Stimulated activated naive CD8-positive, alpha-beta T cell treated with anti-CD3 and anti-CD28 coated beads, Interleukin-15, amount 100 ng/mL, for 72 hours (primary cell): ENCODE measurements at places on chromosomes 12 and 14.
A peak's percentile ranks its signal among the peaks of the same experiment; 100 is the strongest.

GRCh38 chr12:118635276-118635675, 258.9 kb downstream of the SUDS3 start:
- DNase-seq, result no peak

- DNase-seq, result no peak
Observed at GRCh38 chr12:45852508-45852907, 123.0 kb downstream of the ARID2 start.

GRCh38 chr14:101072945-101073597, 169.5 kb upstream of the RTL1 start:
- no peak for DNase-seq

- no peak for DNase-seq
Observed at GRCh38 chr14:52563120-52563519, 10.5 kb downstream of the GPR137C start.

- DNase-seq, result no peak
Observed at GRCh38 chr14:70152704-70153103, 36.0 kb downstream of the SLC8A3 start.

GRCh38 chr12:5203274-5203673, 159.6 kb downstream of the KCNA5 start:
- DNase-seq, result no peak

DNA sequence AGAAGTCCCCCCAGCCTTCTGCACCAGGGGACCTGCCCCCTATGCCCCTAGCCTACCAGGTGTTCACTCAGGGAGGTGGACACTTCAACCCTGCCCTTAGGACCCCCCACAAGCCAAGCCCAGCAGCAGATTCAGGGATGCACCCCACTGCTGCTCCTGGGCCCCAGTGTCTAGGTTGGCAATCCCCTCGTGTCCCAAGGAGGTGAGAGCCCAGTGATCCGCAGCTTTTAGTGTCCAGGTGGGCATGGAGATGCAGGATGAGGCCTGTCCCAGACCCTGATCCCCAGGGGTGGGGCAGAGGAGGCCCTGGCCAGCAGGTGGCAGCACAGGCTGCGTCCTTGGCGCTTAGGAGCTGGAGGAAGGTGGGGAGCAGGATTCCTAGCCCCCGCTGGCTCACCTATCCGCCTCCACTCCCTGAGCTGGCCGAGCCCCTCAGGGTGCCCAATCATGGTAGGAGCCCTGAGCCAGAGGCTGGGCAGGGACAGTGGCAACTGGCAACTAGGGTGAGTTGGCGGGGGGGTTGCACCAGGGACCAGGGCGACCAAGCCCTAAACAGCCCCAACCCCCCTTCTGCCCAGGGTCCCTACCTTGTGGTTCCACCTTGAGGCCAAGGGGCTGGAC, 4.1 kb downstream of the CKB start:
- peak; percentile 55 for DNase-seq

- DNase-seq, result no peak
Observed at GRCh38 chr12:40645361-40645760, 46.9 kb upstream of the CNTN1 start.

DNA sequence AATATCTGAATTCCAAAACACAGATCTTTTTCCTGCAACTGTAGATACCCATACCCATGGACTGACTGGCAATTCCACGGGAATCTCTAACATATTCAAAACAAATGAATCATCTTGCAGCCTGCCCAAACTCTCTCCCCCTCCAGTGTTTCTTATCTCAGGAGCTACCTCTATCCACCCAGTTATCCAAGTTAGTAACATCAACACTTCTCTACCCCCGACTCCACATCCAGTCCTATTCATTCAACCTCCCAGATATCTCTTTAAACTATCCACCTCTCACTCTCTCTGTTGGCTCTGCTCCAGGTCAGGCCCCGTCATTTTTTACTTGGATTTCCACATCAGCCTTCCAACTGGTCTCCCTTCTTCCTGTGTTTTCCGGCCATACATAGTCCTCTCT, 6.7 kb upstream of the KCNH5 start:
- DNase-seq, result no peak

DNA sequence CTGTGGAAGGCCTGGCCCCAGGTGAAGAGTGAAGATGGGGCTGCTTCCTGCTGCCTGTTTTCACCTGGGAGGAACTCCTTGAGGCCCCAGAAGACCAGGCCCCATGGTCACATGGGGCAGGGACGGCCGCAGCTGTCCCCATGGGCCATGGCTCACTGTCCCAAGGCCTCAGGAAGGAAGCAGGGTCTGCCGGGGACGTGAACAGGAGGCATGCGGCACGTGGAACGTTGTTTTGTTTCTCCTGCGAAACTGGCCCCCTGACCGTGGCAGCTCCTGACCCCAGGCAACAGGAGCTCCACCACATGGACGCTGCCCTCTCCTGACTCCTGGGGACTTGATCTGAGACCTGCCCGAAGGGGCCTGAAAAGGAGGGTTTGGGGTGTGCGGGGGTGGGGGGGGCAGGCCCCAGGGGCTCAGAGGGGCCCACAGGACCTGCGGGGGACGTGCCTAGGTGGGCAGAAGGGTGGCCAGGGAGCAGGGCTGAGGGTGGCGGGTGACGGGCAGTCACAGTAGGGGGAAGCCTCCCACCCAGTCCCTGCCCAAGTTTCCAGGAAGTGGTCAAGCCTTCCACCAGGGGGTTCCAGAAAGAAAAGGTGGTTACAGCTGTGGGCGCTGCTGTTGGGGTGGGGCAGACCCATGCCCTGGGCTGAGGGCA, 41.4 kb downstream of the LRCOL1 start:
- no peak for DNase-seq

- DNase-seq, result no peak
Observed at GRCh38 chr12:52191841-52192791, at the start of gene KRT80. TSS of gene KRT80 (minus strand) at chr12:52192014. CDS start at chr12:52191902, 112 bp downstream.

GRCh38 chr14:64844272-64844671, 35.4 kb downstream of the SPTB start:
- DNase-seq, result no peak

DNA sequence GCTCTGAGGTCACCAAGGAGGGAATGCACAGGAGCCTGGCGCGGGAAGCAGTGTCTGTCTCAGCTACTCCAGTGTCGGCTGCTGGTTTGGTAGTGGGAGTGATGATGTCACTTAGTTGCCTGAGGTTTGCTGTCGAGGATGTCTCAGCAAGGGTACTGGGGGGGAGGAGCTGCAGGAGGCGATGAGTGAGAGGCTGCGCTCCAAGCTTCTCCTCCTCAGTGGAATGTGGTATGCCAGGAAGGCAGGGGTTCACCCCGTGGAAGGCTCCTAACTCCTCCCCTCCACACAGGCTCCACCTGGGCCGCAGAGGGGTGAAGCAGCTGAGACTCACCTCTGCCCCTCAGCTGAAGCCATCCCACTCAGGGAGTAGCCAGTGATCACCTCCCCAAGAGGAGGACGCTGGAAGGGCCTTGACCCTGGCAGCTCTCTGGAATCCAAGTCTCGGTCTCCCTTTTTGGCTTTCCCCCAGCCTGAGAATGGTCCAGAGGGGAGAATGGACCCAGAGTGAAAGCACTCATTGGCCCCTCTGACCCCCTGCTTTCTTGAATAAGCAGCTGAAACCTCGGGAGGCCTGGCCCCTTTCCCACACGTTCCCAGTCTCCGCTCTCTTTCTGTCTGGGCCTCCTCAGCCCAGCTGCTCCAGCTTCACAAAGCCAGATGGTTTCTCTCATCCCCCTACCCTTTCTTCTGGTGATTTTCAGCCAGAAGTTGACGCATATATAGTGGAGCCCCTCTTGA, 178.9 kb upstream of the FKBP4 start:
- DNase-seq, result no peak

DNA sequence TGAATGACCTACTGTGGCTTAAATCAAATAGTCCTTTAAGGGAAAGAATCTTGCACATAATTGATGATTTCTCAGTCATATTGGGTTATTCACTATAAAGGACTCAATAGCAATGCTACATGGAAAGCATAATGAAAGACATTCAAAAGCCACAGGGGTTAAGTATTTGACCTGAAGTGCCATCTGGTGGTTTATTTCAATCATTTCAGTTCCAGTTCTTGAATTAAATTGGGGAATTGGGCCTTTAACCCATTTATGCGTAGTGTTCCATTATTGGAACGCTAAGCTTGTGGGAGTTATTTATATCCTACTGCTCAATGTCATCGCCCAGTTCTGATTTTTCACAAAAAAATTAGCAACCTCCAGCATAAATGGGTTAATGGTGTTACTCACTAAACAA, 41.3 kb upstream of the C12orf71 start:
- no peak for DNase-seq

- no peak for DNase-seq
Observed at GRCh38 chr12:51471111-51471864, 46.7 kb downstream of the SLC4A8 start.

- DNase-seq, result no peak
Observed at GRCh38 chr12:84043355-84043754, 869.2 kb downstream of the SLC6A15 start.

DNA sequence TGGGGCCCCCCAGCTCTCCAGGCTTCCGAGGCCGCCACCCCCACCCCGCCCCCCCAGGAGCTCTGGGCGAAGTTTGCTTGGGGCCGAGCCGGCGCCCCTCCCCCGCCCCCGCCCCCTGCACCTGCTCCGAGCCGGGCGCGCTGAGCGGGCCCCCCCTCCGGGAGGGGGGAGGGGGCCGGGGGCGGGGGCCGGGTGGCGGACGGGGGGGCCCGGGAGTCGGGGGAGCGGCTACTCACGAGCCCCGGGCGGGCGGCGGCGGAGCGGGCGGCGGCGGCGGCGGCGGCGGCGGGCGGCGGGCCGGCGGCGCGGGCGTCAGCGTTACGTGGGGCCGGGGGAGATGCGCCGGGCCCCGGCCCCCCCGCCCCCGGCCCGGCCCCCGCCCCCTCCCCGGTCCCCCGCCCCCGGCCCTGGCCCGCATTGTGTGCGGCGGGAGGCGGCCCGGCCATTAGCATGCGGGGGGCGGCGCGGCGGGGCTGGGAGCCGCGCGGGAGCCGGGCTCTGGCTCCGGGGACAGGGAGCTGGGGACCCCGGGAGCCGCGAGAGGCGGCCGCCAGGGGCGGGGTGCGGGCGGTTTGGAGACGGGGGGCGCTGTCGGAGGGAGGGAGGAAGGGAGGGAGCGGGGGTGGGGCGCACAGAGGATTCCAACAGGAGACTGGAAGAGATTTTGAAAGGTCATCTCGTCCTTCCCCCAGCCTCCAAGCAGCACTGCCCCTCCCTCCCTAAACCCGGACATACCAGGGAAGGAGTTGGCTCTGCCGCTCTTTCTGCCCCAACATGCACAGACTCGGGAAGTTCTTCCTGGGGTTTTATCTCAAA, at the start of gene ZNF219:
Gene ZNF219, minus strand, starts transcription at position 580 of the 816 bp plus-strand sequence. CDS start 5,064 bp downstream, outside the sequence.
- no peak for DNase-seq

GRCh38 chr14:50489851-50490250, 42.5 kb downstream of the MAP4K5 start:
- DNase-seq, result no peak

DNA sequence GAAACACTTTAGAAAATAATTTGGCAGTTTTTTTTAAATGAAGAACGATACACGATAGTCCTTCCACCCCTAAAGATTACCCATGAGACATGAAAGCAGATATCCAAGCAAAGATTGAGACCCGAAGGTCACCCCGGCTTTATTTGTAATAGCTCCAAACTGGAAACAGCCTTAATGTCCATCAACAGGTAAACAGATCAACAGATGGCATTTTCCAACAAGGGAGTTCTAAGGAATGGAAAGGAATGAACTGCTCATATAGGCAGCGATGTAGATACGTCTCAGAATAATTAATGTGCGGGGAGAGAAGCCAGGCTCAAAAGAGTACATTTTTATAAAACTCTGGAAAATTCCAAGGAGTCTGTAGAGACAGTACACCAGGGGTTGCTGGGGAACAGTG, 23.7 kb upstream of the MEG3 start:
- DNase-seq, result no peak

GRCh38 chr12:94898388-94898787, 105.1 kb downstream of the NDUFA12 start:
- DNase-seq, result no peak

DNA sequence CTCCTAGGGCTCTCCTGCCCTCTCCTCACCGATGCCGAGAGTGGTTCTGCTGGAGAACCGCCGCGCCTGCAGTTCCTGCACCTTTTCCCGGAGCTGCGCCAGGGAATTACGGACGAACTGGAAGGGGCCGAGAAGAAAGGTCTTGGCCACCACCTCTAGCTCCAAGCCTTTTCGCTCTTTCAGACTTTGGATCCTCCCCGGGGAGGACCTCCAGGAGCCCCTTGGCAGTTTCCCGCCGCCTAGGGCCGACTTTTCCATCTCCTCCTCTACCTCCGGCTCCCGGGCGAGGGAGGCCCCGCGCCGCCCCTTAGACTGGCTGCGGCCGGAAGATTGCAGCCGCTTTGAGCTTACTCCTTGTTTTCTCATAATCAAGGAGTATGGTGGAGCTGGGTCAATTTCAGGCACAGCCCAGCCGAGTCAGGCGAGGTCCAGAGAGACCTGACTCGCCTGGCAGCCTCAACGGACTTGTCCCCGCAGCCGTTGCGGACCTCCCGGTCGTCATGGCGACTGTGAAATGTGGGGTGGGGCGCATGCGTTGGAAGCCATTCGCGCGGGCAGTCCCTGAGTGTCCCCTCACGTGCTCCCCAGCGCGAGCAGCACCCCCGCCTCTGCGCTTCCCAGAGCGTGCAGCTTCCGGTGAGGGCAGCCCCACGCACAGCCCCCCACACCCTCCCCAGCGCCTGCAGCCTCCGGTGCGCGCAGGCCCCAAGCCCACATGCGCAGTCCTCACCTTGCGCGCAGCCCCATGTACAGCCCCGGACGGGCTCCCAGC, at the start of gene DPY19L2:
Gene DPY19L2, minus strand, starts transcription at position 466 of the 772 bp plus-strand sequence. Its CDS starts 100 bp downstream, at position 366.
- peak; percentile 62 for DNase-seq
